ENCODE measurements at places on chromosomes 3 and 15.

DNA sequence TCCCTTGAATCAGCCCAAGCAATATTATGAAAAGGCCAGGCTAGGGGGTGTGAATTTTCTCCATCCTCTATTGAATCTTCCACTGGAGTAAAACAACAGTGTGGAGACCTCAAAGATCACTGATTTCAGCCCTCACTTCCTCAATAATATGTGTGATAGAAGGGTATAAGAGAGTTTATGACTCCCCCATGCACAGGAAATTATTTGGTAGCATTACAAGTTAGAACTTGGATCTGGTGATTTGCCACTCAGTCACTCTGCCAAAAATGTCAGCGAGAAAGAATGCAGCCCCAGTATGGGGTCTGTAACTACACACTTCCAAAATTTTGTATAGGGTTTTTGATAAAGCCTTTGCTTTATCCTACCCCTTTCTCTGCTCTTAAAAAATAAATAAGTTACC is 81.0 kb upstream of the KCNMB2 start:
- DNase-seq: no peak

DNA sequence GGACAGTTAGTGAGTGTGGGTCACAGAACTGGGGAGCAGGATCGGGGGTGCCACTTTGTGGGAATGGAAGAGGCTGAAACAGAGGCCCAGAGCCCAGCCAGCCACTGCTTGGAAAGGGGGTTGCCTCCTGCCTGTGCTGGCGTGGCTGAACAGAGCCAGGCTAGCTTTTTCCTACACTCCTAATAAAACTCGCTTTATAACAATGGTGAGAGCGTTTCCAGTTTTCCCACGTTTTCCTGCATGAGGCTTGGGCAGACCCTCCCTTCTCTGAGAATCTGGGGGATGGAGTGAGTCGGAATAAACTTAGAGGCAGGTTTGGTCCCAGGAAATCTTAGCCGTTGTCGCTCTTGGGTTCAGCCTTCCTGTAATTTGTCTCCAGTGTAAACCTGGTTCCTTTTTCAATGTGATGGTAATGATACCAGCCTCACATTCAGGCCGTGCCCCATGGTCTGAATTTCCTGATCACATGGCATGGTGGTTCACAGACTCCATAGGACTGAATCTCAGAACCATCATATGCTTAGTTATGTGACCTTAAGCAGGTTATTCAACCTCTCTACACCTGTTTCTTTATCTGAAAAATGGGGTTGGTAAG is 6.5 kb upstream of the FGD5 start:
- no peak for DNase-seq

- DNase-seq: no peak
Observed at GRCh38 chr3:8103954-8104353, 397.7 kb upstream of the LMCD1 start.

DNA sequence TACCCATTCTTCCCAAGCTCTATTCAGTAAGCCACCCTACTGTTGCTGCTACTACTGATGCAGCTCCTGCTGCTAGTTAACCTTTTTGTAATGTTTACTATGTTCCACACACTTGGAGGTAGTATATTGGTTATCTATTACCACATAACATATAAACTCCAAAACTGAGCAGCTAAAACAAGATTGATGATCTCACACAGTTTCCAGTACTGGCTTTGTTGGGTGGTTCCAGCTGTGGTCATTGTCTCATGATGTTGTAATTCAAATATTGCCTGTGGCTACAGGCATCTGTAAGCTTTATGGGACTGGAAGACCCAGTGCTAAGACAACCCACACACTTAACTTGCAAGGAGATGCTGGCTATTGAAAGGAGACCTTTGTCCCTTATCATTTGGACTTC is 556.2 kb upstream of the SUCLG2 start:
- DNase-seq: no peak

DNA sequence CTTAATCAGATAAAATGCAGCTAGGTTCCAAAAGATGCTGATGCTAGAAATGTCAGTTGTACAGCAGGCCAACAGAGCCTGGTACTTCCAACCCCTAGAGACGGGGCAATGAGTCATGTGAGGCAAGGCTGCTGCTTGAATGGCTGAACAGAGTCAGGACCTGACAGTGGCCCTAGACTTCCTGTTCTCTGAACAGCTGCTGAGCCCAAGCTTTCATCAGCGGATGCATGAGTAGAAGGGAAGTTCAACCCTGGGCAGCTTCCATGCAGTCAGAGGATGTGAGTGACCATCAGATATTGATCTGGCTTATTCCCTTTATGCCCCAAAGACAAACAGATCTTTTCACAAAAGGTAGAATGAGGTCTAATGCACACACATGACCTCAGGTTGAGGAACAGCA is 282.9 kb upstream of the COL8A1 start:
- DNase-seq: no peak

- no peak for DNase-seq
Observed at GRCh38 chr15:35530698-35531097, 15.3 kb downstream of the DPH6 start.

DNA sequence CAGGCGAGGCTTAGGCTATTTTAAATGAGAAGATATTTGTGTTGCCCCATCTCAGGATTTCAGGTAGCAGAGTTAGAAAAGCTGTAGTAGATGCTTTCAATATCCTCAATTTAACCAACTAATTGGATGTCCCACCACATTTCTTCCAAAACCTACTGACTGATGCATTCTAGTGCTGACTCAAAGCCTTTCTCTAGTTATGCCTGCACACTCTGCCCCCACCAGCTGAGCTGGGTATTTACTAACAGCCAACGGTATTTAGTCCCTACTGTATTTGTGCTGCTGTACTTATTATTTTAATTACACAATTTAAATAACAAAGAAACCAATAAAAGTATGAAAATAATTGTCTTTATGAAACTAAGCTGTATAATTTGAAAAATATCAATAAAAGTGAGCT is 139.5 kb downstream of the OSBPL10 start:
- DNase-seq: no peak

GRCh38 chr3:175357758-175358157 is 498.6 kb downstream of the NAALADL2 start:
- DNase-seq: no peak

DNA sequence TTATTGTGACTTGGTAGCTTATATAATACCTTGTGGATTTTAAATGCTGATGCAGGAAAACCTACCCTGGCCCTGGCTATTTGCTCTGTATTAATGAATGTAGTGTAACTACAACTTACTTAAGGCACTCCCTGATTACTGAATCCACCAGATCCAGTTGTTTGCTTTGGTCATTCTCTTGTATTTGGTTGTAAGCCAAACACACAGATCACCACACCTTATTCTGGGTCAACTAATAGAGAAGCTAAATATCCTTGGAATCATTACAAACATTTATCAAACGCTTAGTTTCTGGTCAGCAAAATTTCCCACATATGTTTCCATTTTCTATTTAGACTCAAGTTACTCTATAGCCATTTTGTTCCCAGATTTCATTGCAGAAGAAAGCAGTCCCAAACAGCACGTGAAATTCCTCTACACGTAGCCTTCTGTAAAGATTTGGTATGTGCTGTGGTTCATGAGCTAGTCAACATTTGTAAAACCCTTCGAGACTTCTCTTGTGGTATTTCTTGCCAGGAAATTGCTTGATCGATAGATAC is 322.6 kb downstream of the MEX3B start:
- DNase-seq: no peak

GRCh38 chr3:121835465-121835801 is 424 bp downstream of the EAF2 start:
- no peak for DNase-seq

DNA sequence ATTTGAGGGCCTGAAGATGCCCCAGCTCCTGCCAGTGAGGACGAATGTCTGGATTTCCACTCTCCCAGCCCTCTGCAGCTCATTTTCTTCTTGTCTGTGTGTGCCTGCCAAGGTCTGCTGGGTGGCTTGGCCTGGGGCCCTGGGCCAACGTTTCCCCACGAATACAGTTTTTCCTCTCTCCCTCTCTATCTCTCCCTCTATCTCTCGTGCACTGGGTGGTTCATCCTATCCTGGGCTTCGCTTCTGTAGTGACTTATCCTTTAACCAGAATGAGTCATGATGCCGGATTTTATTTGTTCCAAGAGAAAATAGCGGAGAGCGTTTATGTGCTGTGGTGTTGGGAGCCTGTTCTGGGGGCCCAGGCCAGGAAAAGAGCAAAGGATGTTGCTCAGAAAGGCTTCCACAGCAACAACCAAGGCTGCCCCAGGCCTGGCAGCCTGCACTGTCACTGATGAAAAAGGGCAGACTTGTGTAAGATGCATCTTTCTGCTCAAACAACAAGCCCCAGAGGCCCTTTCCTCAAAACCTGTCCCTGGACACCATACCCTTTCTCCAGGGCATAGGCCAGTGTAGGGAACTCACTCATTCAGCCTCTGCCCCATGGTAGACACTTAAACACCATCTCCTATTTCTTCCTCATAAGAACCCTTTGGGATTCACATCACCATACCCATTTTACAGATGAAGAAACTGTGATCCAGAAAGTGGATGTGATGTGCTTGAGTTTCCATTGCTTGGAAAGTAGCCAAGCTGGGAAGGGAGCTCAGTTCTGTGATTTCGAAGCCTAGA is 47.3 kb downstream of the ITGA11 start:
- DNase-seq: no peak

GRCh38 chr3:113531826-113532697 is at the start of gene SIDT1:
Gene SIDT1 (plus strand): TSS chr3:113532555. CDS start chr3:113533022, 467 bp downstream.
- DNase-seq: peak; percentile 40

GRCh38 chr3:53229171-53229570 is 26.7 kb downstream of the TKT start:
- no peak for DNase-seq

DNA sequence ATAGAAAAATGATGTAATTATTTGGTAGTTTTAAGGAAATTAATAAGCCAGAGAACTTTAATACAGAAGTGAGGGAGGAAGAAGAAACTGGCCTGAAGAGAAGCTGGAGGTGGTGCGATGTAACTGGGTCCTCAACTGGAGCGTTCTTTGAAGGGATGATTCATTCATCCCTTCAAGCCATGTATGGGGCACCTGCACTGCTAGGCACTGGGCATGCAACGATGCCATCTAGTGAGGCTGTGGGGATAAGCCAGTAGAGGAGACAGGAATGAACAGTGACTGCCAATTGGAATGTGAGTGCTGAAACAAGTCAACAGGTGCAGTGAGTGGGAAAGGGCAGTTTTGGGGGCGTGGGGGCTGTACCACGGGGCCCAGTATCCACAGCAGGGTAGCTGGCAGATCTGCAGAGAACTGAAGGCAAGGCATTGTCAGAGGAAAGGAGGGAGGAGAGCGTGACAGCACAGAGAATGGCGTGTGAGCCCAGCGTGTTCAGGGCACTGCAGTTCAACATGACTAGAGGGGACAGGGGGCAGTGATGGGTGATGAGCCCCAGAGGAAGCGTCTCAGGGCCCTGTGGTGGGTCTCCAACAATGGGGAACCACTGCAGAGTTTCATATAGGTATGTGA is 3.8 kb upstream of the KIF23 start:
- no peak for DNase-seq

DNA sequence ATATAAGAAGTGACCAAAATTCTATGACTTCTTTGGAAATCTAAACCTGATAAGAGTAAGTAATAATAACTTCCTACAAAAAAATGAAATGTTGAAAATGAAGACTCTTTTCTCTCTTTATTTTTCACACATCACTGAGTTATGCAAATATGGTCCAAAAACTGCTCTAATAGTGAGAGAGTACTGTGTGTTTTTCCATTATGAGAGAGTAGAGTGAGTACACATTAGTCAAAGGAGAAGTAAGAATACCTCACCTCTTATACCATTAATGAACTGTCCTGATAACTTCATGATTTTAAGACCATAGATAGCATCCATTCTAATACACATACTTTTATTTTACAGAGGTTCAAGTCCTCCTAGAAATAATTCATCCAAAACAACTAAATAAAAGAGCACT is 1310.2 kb downstream of the SI start:
- no peak for DNase-seq

DNA sequence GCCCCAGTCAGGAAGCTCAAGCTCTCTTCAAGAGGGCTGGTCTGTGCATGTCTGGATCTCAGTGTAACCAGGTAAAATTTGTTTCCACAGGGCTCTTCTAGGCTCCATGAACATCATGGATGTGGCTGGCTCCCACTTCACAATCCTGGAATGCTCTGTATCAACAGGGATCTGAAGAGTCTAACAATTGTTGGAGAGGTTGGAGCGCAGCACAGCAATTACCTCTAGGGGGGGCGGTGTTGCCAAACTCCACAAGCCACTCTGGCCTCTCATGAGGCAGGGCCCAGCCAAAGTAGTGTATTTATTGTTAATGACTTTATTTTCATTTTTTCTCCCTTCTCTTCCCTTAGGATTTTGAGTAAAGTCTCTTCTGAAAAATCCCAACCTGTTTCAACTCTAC is 6.1 kb upstream of the EIF2B5 start:
- DNase-seq: no peak

GRCh38 chr3:39180183-39180545 is 12.2 kb downstream of the XIRP1 start:
- no peak for DNase-seq

DNA sequence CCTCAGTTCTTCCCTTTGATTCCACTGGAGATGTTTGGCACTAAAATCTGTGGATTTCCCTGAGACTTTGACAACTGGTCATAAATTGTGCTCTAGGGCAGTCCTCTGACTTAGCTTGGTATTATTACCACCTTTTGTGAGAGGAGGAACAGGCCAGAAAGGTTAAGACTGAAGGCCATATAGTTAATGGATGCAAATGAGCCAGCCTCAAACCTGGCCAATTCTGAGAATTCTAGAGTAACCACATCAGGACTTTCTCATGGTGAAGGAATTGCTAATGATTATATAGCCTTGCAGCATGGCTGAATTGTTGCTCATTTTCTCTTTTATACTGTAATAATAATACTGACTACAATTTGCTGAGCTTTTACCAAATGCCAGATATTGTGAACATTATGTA is 162.5 kb downstream of the CADPS start:
- no peak for DNase-seq

DNA sequence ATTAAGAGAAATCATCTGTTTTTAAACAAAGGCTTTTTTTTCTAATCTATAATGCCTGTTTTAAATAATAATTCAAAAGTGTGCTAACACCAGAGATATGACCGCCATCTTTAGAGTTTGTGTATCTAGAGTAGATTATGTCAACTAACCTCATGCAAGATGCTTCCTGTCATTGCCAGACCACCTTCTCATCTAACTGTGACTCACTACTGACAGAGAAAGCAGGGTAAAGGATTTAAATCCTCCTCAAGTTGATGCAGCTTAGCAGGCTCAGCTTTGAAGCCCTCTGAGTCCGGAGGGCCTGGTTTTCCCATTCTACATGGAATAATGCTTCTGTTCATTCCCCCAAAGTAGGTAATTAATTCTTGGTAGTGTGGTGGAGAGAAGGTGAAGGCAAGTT is 108.5 kb downstream of the ECT2 start:
- no peak for DNase-seq

DNA sequence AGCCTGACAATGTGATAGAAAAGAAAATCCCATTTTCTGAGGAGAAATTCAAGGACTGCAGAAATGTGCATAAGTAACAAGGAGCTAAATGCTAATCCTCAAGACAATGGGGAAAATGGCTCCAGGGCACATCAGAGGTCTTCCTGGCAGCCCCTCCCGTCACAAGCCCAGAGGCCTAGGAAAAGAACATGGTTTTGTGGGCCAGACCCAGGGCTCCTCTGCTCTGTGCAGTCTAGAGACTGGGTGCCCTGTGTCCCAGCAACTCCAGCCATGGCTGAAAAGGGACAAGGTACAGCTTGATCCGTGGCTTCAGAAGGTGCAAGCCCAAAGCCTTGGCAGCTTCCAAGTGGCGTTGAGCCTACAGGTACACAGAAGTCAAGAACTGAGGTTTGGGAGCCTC is 176.8 kb upstream of the SUCLG2 start:
- no peak for DNase-seq

- DNase-seq: no peak
Observed at GRCh38 chr15:35019404-35020327, 31.6 kb upstream of the ZNF770 start.
